ENCODE measurements at places on chromosomes 5 and 9.
A peak's percentile ranks its signal among the peaks of the same experiment; 100 is the strongest.

DNA sequence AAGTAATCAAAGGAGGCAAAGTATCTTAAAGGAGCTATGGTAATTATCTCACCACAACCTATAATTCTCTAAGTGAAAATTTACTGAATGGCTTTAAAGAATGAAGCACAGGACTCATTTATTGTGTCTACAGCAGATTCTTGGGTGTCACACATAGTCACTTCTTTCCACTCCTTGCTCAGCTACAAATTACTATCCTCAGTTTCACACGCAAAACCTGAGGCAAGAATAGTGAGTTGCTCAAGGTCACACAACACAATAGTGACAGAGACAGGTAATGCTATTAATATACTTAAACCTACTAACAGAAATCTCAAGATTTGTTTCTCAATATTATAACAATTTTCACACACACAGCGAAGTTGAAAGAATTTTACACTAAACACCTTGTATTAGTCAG lies 120.9 kb upstream of the STK32A start:
- DNase-seq: no peak

- DNase-seq: no peak
Observed at GRCh38 chr9:133461975-133462374, 2.2 kb downstream of the CACFD1 start.

- DNase-seq: no peak
Observed at GRCh38 chr5:135894276-135894675, 1.4 kb downstream of the IL9 start.

GRCh38 chr5:32436553-32437242 lies 7.8 kb downstream of the ZFR start:
- no peak for DNase-seq

DNA sequence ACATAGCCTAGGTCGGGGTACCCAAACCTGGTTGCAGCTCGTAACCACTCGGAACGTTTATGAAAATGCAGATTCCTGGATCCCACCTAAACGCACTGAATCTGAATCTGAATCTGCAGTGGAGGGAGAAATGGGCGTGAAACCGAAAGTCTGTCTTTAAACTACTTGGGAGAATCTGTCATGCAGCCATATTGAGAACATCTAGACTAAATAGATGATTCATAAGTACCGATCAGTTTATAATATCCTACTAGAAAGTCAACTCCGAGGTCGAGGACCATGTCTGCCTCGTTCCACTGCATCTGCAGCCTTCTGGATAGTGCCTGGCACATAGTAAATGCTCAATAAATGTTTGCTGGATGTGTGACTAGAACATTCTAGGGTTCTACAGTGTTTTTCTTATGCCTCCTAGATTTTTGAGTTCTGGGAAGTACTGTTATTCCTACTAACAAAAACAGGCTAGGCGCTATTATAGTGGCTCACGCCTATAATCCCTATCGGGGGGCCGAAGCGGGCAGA lies 632 bp downstream of the COQ4 start:
- peak; percentile 34 for DNase-seq

DNA sequence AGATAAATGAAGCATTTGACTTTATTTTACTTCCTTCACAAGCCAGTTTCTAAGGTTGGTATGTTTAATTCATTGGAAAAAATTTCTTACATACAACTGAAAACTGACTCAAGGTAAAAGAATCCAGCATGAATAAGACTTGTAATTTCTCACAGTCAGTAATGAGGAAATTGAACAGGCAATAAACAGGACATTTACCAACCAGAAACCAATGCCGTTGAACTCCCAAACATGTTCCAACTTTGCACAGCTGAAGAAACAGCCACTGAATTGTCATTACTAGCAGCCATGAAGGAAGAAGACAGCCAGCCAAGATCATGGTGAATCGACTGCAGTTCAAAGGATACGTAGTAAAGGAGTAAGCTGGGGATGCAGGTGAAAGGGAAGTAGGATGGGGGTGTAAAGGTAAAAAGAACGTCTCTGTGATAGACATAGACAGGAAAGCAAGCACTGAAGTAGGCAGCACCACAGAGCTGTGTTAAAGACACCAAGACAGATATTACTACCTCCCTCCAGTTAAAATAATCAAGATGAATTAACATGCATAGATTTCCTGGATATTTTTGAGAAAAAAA lies 21.3 kb upstream of the SLC12A2 start:
- DNase-seq: peak; percentile 83

- no peak for DNase-seq
Observed at GRCh38 chr5:72630081-72630480, 122.9 kb upstream of the ZNF366 start.

DNA sequence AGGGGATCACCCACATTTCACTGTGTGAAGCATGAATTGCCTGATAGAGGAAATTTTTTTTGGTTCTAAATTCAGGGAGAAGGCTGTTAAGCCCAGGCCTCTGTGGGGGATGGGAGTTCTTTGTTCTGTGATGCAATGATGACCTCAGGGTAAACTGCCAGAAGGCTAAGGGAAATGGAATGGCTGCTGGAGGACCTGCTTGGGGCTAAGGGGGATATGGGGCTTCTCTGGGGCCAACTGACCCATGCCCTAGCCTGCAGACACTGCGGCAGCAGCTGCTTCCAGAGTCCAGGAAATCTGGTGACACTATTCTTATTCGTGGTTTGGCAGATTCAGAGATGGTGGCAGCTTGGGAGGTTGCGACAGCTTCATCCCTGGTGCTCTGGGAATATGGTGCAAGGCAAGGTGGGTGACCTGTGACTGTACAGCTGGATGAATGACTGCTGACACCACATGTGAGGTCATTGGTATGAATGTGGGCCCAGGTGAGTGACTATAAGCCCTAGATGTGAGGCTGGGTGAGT lies 30.3 kb downstream of the VCP start:
- DNase-seq: no peak

- DNase-seq: peak; percentile 95
Observed at GRCh38 chr5:151684690-151685361, 1.9 kb downstream of the SPARC start.

GRCh38 chr5:154115291-154115690 lies 75.2 kb upstream of the GALNT10 start:
- DNase-seq: no peak

DNA sequence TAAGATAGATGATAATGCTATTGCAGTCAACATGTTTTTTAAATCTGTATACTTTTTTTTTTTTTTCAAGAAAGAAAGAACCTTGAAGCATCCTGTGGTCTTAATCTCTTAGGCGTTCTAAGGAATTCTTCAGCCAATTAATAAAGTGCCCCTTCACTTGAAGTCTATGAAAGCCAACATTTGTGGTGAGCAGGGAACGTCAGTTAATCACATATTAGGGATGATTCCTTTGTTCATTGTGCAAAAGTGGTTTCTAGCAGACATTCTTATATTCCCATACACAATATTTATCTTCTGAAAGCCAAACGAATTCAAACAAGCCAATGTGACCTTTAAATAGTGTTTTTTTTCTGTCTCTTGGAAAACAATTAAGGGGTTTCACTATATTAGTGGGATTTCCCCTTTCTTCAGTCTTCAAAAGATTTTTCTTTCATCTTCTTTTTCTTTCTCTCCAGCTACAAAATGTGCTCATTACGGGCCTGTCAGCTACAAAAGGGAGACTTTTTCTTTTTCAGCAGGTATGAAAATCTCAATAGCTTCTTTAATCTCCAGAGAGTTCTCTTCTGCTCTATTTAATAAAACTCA lies 40.1 kb downstream of the TMEM167A start:
- DNase-seq: peak; percentile 78

DNA sequence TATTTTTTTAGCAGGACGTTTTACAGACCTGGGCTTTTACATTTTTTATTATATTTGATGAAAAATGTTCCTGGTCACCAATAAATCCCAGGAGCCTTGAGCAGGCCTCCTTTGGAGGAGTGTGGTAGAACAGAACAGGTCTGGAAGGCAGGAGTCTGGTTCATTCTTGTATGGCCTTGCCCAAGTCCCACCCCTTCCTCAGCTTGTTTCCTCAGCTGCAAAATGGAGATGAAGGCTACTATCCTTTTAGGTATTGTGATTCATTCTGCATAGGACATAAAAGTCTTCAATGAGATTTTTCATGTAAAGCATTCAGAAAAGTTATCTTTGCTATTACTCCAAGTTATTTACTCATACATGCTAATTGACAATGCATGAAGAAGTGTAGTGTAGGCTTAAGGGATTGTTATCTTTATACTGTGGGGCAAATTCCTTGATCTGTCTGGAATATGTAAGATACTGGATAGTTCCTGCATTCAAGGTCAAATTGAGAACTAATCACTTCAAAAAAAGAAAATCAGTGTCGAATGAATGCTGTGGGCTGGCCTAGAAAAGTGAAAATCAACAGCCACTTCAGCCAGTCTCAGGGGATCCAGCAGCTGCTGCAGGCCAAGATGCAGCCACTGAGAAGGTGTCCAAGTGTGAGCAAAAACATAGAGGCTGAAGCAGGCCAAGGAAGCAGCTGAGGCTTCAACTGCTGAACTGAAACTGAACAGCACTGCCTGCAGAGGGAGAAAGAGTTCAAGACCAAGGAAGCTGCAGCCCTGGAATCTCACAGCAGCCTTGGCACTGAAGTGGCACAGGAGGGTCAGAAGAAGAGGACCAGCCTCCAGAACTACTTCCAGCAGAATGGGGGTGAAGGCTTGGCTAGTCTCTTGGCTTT lies 15.5 kb upstream of the SLC36A3 start:
- no peak for DNase-seq

Measured in astrocyte (in vitro differentiated cells and primary cell).